ENCODE measurements at places on chromosomes 4 and X.

- DNase-seq = no peak
Observed at GRCh38 chr4:77174426-77174825, 17.4 kb downstream of the CCNG2 start.

- no peak for DNase-seq
Observed at GRCh38 chrX:17768997-17769396, 31.7 kb downstream of the SCML1 start.

GRCh38 chr4:1973218-1973617 is 35.6 kb downstream of the NELFA start:
- DNase-seq = no peak

DNA sequence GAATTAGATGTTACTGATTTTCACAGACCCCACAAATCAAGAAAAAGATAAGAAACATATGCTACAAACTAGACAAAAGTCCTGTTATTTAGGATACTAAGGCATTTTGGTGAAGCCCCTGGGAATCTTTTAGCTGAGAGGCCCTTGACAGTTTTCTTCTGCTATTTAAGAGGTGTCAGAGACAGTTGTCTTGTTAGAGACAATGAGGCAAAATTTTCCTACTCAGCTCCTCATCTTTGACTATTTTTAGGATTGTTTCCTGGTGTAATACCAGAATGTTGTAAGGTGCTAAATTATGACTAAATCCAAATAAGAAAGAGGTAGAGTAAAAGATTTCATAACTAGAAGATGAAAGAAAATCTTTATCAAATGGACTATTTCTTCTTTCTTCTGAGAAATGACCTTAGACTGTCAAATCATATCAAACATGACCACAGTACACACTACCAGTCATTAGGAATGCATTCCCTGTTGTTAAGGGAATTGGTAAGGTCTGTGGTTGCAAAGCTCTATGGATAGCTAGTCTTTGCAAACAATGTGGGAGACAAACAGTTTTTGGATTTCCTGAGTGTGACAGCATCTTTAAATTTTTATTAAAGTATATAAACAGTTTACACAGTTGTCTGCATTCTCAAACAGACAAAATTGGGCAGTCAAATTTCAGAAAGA is 926.1 kb downstream of the ADGRL3 start:
- DNase-seq = no peak

DNA sequence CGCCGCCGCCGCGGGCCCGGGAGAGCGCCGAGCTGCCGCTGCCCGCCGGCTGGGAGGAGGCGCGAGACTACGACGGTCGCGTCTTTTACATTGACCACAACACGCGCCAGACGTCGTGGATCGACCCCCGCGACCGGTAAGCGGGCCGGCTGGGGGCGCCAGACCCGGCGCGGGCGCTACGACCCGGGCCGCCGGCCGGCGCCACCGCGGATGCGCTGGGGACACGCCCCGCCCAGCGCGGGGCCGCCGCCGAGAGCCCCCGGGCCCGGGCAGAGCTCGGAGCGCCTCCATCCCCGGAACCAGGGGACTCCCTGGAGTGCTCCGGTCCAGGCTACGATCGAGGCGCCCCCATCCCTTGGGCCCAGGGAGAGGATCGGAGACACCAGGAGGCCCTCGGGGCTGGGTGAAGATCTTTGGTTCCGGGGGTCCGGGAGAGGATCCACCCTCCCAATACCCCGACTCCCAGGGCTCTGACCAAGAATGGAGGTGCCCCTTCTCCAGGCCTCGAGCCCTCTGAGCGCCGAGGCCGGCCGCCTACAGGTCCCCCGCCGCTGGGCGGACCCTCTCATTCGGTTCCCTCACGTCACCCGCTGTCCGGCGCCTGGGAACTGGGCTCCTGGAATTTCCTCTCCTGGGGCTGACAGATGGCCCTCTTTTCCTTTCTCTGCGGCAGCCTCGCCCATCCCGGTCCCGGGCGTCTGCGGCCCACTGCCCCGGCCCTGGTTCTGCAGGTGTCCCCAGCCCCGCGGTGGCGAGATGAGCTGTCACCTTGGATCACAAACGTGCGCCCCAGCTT is 48.8 kb downstream of the CLDN34 start:
- no peak for DNase-seq

GRCh38 chrX:131783555-131784308 is 239.4 kb upstream of the STK26 start:
- peak; percentile 68 for DNase-seq

- DNase-seq = no peak
Observed at GRCh38 chr4:32215277-32215676, 1495.1 kb downstream of the PCDH7 start.

- no peak for DNase-seq
Observed at GRCh38 chr4:8272472-8273428, 3.2 kb downstream of the HTRA3 start.
